ENCODE measurements at places on chromosomes 2 and 18.

DNA sequence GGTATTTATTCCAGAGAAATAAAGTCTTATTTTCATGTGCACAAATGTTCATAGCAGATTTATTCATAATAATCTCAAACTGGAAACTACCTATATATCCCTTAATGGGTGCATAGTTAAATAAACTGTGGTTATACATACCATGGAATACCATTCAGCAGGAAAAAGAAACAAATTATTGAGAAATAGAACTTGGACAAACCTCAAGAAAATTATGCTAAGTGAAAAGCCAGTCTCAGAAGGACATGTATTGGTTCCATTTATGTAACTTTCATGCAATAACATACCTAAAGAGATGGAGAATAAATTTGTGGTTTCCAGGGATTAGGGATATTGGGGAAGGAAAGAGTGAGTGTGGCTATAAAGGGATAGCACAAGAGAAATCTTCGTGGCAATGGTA lies 452.6 kb downstream of the SETBP1 start:
- DNase-seq: no peak

DNA sequence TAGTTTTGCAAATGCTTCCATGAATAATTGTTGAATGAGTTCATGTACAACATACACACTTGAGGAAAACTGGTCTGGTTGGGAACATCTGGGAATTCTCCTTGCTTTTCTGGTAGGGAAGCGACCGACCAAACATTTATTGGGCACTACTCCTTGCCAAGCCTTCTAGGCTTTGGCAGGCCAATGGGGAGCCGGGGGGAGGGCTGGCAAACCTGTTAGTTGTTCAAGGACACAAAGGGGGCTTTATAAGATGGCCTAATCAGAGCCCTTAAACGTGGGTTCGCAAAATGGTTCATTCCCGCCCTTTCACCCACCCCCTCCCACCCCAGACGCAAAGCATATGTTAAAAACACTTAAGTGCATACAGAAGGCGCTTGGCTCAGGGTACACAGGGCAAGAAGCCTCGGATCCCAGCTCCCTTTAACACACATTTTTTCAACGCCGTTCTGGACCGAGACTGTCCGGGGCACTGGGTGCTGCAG lies 844 bp upstream of the VSNL1 start:
- peak; percentile 86 for DNase-seq

GRCh38 chr2:183935005-183935404 lies 663.3 kb upstream of the ZNF804A start:
- DNase-seq: no peak

- DNase-seq: no peak
Measured at GRCh38 chr2:228479014-228479413, 297.5 kb upstream of the SPHKAP start.

DNA sequence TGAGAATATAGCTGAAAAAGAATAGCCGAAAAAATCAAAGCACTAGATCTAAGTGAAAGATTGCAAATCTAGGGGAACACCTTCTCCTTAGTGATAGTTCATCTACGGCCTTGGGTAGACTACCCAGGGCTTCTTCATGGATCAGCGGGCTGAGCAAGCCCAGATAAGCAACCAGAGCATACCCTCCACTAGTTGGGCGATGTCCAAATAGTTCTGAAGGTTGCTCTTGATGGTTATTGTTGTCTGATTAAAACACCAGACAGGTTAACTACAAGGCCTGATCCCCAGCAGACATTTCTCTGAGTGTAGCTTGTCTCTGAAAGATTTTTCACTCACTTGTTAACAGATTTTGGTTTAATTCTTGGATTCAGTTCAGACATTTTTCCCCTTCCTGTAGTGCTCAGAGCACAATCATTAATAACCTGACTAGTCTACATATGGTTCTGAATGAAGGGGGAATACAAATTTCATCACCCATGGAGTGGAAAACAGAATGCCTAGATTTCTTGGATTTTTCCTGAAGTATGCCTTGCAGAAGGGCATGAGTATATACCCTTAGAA lies 99.6 kb downstream of the BABAM2 start:
- peak; percentile 37 for DNase-seq

DNA sequence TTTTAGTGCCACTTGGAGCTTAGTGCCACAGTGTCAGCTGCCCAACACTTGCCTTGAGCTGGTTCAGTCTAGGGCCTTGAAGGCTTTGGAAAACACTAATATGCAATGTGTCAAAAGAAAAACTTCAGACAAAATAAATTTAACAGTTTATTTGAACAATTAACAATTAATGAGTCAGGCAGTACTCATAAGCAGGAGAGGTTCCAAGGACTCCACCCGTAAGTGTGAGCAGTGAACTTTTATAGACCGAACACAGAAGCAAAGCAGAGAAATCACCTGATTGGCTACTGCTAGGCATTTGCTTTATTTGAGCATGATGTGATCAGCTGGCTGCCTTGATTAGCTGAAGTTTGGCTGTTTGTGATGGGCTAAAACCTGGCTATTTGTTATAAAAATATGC lies 49.5 kb upstream of the TBC1D8 start:
- peak; percentile 59 for DNase-seq

- no peak for DNase-seq
Measured at GRCh38 chr2:174996622-174997021, 8.6 kb downstream of the CHN1 start.

DNA sequence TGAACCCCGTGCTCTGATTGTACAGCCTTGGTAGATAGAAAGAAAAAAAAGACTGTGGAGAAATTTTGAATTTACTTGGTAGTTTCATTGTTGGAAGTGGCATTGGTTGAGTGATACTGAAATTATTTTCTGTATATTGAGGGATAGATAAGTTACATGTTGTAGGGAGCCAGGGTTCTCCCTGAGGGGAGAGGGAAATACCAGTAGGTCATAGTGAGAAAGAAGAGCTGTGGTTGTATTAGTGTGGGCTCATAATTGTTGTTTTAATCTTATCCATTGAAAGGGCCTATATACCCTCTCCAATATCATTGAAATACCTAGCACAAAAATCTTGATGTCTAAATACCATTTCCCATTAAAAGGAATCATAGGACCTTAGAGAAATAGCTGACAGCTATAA lies 16.9 kb upstream of the RAB31 start:
- no peak for DNase-seq

DNA sequence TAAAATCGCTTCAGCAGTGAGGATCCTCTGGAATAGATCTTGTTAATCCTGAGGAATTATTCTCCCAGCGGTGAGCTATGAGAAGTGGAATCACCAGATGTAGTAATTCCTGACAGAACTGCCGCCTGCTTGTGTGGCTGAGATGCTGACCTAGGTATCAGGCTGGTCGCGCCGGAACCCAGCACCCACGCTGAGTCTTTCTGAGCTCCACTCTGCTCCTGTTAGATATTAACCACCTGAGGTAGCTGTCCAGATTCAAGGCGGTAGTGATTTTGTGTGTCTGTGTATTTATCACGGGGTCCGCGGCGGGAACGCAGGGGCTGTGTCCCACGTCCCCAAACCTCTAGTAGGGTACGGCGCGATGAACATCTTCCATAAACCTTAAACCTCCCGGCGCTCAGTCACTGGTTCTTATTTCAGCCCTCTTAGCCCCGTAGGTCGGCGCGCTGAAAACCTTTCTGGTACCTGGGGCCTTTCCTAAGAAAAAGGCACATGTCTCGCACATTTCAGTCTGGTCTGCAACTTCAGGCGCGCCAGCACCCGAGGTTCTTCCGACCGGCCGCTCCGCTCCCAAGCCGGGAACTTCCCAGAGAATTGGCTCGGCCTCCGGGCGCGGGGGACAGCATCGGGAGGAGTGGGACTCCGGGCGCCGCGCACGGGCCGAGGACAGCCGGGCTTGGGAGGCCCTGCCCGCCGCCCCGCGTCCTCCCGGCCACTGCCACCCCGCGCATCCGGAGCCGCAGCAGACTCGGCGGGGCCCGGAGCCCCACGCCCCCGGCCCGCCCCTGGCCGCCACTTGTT lies 542 bp upstream of the CNNM3 start:
- DNase-seq: peak; percentile 70

DNA sequence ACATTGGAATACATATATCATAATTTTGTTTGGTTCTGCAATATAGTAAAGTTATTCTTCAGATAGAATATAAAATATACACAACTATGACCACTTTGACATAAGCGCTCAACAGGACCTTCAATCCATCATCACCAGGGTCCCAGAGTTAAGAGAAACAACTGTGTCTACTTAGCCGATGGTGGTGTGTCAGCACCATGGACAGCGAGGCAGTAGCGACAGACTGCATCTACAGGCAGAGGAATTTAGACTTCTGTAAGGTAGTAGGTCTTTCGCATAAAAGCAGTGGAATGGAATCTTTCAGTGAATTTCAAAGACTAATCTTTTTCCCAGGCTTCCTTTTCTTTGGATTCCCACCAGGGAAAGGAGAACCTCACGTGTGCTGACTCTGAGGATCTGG lies 20.5 kb upstream of the LRPPRC start:
- peak; percentile 30 for DNase-seq

- DNase-seq: no peak
Measured at GRCh38 chr2:2502201-2502549, 171.1 kb upstream of the MYT1L start.

DNA sequence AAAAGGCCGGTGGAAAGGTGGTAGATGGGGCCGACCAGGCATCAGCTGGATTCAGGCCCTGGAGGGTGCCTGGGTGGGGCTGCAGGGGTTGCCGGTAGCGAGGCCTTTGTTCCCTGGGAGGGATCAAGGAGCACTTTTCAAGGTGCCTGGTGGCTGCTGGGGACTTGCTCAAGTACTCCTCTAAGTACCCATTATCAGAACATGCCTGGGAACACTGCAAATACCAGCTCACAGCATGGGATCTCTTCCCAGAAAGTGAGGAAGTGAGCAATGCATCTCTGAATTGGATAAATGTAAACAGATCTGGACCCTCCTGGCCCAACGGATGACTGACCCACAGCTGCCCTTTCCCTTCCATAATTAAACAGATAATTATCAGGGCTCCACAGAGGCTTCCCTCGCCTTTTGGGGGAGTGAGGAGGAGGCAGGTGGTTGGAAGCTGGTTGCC lies 210.5 kb downstream of the SH3RF3 start:
- no peak for DNase-seq

DNA sequence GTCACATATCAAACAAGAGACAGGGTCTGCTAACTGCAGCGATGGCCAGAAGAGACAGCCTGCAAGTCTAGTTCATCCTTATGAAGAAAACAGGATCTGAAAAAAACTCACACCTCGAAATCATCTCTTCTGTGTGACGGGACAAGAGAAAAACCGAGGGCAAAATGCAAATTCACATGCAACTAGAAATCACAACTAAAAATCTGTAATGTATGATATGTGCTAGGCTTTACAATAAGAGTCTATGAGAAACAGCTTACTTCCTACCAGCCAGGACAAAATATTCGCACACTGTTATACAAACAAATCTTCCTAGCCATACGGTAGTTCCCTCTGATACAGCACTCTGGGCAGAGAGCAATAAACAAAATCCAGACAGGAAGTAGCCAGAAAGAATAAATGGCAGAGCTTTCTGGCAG lies 48.8 kb downstream of the ANKRD44 start:
- DNase-seq: no peak

- DNase-seq: no peak
Measured at GRCh38 chr2:200728630-200729029, 83.1 kb upstream of the BZW1 start.

DNA sequence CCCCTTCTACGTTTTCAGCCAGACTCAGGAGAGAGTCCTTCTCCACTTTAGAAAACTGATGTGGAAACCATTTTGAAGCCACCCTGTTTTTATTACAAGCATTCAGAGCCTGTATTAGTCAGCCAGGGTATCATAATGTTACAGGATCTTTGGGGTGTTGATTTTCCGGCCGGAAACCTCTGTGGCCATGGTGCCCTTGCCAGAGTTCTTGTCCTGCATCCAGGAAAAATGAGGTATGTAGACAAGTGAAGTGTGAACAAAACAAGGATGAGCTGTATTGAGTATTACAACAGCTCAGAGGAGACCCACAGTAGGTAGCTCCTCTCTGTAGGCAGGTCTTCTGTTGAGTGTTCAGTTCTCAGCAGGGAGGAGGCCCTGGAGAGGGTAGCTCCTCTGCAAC lies 241.0 kb upstream of the COPS8 start:
- no peak for DNase-seq

DNA sequence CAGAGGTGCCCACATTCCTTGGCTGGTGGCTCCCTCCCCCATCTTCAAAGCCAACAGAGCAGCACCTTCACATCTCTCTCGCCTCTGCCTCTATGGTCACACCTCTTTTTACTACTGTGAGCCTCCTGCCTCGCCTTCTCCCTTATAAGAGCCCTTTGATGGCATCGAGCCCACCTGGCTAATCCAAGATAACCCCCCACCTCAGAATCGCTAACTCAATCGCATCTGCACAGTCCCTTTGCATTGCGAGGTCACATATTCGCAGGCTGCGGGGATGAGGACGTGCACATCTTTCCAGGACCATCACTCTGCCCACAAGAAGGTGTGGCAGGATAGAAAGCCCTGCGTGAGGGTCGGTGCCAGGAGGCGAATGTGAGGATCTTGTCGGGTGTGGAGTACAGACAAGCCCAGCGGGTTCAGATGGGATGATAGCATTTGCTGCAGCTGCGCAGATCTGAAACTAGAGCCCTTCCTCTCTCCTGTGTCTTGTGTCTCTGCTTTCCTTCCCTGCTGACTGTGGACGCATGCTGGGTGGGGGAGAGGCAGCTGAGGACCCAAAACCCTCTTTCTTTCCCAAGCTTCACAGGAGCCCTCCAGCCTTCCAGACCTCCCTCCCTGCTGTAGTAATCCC lies 148.3 kb upstream of the HDAC4 start:
- DNase-seq: no peak

DNA sequence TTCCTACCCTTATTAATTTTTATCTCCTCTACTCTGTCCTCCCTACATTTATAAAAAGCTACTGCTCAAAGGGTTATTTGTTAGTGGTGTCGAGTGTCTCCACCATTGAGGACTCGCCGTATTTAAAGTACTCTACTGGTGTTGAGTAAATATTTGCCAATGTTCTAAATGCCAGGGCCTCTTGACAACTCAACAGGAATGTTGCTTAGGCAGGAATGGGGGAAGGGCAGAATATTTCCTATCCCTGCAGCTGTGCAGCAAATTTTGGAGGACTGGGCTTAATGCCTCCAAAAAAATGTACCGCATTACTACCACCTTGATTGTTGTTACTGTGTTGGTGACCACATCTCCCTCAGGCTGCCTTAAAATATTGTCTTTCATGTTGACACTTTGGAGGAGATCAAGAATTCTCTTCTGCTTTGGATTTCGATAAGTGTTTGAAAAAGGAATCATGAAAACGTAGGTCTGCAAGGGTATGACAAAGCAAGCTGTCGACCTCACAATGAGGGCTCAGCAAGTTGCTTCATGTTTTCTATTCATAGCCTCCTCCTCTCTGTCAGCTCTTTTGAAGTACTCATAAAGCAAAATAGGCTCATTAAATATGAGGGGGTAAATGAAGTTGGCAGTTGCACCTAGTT lies 84.3 kb downstream of the EFEMP1 start:
- no peak for DNase-seq

GRCh38 chr2:182883451-182883850 lies 17.0 kb upstream of the FRZB start:
- DNase-seq: no peak

Measured in Caki2 (cell line).